ENCODE measurements at places on chromosomes 4 and X.

- DNase-seq: no peak
Measured at GRCh38 chrX:826448-826847, 195.9 kb downstream of the SHOX start.

GRCh38 chr4:26420438-26420837 lies 69.8 kb downstream of the CCKAR start:
- no peak for DNase-seq

DNA sequence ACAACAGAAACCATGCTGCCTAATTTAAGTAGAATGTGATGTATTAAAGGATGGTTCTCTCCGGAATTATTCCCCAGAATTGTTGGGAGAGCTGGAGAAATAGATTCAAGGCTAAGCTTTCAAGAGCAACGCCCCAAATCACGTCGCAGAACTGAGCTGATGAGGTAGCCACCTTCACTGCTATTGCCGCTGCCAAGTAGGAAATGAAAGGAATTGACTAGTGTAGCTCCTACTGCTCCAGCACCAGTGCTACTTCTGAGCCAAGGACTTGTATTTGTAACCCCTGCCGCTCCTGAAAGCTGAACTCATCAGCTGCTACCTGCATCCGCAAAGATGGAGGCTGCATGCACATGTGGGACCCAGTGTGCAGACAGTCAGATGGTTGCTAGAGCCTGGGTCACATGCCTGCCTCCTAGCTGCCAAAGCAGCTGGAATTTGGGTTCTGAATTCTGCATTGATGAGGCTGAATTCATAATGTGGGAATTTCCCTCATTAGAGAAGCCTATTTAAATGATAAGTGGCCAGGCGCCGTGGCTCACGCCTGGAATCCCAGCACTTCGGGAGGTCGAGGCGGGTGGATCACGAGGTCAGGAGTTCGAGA lies 173.9 kb downstream of the PDGFRA start:
- no peak for DNase-seq

- DNase-seq: no peak
Measured at GRCh38 chrX:138150709-138151108, 560.8 kb downstream of the FGF13 start.

GRCh38 chrX:25144043-25144940 lies 128.5 kb upstream of the ARX start:
- DNase-seq: peak; percentile 5

DNA sequence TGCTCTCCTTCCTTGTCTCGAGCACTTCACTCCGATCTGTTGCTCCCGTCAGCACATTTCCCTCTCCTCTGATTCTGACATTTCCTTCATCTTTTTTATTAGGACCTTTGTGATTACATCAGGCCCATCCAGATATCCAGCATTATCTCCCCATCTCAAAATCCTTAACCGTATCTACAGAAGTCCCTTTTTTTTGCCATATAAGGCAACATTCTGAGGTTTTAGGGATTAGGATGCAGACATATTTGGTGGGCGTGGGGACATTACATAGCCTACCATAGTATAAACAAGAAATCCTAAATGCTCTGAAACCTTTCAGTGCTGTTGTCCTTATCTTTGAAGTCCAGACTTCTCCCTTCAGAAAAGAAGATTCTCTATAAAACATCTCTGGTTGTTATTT lies 505.0 kb upstream of the PITX2 start:
- DNase-seq: no peak

- no peak for DNase-seq
Measured at GRCh38 chr4:158810487-158811215, 41.8 kb downstream of the FNIP2 start.

DNA sequence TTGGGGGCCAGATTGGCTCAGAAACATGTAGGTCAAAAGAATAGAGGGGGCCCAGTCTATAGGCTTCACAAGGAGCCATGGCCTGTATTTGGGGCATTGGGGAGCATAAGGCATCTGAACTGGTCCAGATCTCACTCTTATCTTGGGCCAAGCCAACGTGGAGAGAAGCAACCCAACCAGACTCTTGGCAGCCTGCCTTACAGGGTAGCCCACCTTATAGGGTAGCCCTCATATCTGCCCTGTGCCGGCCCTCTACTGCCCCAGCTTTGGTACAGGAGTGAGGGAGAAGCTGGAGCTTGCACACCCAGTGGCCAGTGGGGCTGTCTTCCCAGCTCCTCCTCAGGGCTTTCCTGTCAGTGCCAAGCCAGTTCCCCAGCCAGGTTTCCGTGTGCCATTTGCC lies 142.2 kb downstream of the AMMECR1 start:
- no peak for DNase-seq

GRCh38 chr4:114109776-114110175 lies 130.3 kb upstream of the ARSJ start:
- no peak for DNase-seq

DNA sequence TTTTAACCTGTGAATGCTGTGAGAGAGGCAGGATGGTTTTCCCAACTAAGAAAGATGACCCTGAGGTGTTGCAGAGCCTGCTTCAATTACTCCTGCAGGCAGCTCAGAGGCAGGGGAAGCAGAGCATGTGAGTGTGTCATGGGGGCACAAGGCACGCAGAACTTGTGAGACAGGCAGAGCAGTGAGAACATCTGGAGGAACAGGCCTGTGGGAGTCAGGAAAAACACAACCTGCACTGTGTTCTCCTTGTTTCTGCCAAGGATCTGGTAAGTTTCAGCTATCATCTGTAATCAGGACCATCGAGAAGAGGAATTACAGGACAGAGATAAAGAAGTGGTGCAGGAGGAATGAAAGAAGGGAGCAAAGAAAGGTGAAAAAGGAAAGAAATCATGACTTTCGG lies 741.8 kb upstream of the INTU start:
- DNase-seq: no peak

GRCh38 chr4:39044956-39045826 lies 13.0 kb upstream of the TMEM156 start:
- peak; percentile 26 for DNase-seq

DNA sequence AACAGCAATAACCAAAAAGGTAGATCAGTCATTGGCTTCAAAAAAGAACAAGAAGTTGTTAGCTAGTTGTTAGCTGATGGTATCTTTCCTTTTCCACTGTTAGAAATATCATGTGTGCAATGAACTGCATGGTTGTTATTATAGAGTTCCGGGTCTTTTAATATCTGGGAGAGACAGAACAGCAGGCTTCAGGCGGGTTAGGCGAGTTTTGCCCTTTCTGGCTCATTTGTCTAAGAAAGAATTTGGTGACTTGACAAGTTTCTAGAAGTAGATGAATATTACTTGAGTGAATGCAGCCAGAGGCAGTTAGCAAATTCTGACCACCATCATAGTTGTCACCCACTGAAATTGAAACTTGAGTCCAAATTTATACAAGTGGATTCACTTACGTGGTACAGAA lies 88.9 kb upstream of the MID1 start:
- DNase-seq: no peak

DNA sequence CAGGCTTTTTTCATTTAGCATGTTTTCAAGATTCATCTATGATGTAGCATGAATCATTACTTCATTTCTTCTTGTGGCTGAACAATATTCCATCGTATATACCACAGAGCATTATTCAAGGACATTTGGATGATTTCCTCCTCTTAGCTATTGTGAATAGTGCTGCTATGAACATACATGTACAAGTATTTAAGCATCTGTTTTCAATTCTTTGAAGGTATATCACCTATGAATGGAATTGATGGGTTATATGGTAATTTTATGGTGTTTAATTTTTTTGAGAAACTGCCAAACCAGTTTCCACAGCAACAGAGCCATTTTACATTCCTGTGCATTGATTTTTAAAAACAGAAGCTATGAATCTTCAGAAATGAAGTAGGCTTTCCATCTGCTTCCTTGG lies 36.1 kb upstream of the WDR19 start:
- DNase-seq: no peak

DNA sequence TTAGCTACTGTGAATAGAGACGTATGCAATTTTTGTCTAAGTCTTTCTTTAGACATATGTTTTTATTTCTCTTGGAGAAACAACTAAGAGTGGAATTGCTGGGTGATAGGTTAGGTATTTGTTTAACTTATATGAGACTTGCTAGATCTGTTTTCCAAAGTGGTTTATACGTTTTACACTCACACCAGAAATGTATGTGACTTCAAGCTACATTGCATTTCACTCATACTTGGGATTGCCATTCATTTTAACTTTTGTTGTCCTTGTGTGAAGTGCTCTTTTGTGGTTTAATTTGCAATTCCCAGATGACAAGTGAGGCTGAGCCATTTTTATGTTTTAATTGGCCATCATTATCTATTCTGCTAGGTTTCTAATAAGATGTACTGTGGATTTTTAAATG lies 817.2 kb downstream of the GLUD2 start:
- DNase-seq: no peak

GRCh38 chrX:12891915-12892506 lies 14.4 kb upstream of the TLR8 start:
- DNase-seq: no peak

- no peak for DNase-seq
Measured at GRCh38 chrX:102840871-102841705, 96.0 kb upstream of the RAB40AL start.

DNA sequence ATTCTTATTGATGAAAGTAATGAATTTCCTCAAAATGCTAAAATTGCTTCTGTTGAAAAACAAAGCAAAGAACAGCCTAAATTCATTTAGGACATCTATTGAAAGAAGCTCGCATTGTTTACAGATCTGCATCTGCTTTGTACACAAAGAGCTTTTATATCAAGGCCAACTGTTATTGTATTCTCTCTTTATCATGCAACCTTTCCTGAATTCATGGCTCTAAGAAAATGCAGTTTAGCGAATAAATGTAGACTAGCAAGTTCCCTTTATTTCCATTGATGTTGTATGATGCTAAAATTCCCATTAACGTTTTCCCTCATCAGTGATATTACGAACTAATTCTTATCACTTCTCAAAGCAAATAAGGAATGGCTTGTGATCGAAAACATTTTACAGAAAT lies 446.3 kb downstream of the MID1IP1 start:
- no peak for DNase-seq

DNA sequence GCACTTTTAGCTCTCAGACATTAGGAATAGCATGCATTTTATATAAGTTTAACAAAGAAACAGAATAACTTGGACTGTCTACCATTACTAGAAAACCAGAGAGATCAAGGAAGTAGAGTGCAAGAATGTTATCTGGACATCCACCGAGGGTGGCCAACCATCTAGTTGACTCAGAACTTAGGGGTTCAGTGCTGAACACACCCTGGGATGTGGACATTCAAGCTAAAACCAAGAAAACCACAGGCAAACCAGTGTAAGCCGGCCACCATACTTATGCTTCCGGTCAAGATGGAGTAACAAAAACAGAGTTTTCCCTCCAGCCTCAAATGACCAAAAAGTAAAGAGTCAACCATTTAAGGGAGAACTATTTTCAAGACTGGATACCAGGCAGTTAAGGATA lies 181.4 kb upstream of the MXRA5 start:
- DNase-seq: no peak

DNA sequence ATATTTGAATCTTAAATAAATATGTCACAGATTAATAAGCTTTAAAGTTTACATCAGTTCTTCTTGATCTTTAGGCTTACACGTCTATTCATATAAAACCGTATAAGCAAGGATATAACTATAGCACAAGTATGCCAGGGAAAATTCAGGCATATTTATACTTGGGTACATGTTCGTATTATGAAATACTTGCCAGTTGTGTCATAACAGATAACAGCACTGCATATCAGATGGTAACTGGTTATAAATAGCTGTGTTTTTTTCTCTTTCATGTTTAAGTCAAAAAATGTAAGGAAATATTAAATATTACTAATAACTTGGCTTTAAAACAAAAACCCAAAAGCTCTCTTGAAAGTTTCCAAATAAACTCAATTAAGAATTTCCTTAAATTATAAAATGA lies 17.5 kb downstream of the BRWD3 start:
- no peak for DNase-seq

DNA sequence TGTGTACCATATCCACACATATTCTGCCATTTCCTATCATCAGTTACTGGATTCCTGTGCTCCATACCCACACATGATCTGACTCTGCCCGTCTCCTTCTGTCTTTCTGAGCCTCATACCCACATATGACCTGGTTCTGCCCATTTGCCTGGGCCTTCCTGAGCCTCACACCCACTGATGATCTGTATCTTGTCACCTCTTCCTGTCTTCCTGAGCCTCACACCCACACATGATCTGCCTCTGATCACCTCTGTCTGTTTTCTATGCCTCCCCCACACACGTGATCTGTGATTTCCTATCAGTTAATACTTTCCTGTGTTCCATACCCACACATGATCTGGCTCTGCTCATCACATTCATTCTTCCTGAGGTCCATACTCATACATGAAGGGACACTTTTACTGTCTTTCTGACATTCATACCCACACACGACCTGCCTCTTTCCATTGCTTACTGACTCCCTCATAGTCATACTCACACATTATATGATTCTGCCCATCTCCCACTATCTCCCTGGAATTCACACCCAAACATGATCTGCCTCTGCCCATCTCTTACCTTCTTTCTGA lies 32.5 kb downstream of the SCML1 start:
- no peak for DNase-seq

GRCh38 chr4:100087743-100088142 lies 102.5 kb downstream of the DDIT4L start:
- DNase-seq: no peak

GRCh38 chr4:126180642-126181041 lies 865.9 kb downstream of the FAT4 start:
- no peak for DNase-seq

DNA sequence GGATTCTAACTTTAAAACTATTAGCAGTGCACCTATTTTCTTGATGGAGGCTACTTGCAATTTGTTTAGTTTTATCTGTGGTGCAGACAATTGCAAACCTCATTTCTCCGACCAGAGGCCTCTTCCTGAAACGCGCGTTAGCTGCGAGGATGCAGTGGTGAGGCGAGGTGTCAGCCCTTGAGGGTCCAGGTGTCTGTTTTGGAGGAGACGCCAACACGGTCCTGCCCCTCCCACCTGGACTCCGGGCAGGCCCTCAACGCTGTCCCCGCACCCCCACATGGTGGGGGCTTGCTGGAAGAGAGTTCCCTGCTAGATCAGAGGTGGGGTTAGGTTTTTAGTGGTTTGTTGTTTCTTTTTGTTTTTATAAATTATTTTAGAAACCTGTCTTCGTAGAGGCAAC lies 34.4 kb downstream of the PCGF3 start:
- DNase-seq: no peak

GRCh38 chr4:3716631-3717235 lies 49.5 kb upstream of the ADRA2C start:
- DNase-seq: no peak

GRCh38 chr4:57866468-57867171 lies 756.4 kb upstream of the IGFBP7 start:
- no peak for DNase-seq

DNA sequence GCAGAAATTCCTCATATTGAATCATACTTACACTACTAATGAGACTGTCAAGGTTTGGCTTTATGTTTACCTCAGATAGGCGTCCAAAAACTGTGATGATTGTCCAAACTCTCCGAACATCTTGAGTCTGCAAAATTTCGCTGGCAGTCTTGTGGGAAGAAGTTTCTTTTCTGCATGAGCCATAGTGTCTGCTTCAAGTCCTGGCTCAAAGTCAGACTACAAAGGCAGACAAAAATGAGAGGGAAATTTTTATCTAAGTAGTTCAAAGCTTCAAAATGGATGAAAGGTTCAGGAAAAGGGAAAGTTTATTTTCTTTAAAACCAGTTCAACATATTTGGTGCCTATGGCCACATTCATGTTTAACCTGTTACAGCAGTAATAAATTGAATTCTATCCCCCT lies 40.7 kb downstream of the PALLD start:
- no peak for DNase-seq

- no peak for DNase-seq
Measured at GRCh38 chrX:50068285-50068563, 132.6 kb downstream of the AKAP4 start.

Measured in HuH-7 (cell line).